ENCODE measurements at places on chromosomes 1 and 21. TPM values are rescaled to one million over a fixed set of nuclear protein-coding genes. Genes with fewer than 3 reads are reported as not detected.

GORAB gene
- total RNA-seq, result 19.8 TPM

PDZK1IP1 gene
- 69.4 TPM for total RNA-seq

TDRD5 gene
- total RNA-seq, result 0.96 TPM

KRTAP12-2 gene
- total RNA-seq, result not detected

NBPF4 gene
- total RNA-seq, result not detected

ANGPTL7 gene
- total RNA-seq, result 20.0 TPM

DAB1 gene
- 0.59 TPM for total RNA-seq

BATF3 gene
- total RNA-seq, result 1.9 TPM

RGS7 gene
- total RNA-seq, result not detected

NKAIN1 gene
- 0.16 TPM for total RNA-seq

GUK1 gene
- total RNA-seq, result 218 TPM

NCAM2 gene
- total RNA-seq, result 3.6 TPM

PLA2G5 gene
- 1.3 TPM for total RNA-seq

AADACL4 gene
- total RNA-seq, result not detected
